ENCODE measurements at places on chromosomes 5 and 9.

DNA sequence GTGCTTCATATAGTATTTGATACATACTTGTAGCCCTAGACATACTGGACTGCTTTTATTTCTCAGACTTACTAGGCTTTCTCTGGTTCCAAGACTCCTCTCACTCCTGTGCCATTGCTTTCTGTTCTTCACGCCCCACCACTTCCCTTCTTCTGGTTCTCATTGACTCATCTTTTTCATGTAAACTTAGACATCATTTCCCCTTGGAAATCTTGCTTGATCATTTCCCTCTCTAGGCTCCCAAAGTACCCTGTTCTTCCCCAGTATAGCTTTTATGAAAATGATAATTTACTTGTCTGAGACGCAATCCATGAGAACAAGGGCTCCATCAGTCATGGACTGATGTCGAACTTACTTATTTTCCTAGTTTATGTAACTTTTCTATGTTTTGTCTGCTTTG lies 83.5 kb downstream of the TLR4 start:
- no peak for DNase-seq

DNA sequence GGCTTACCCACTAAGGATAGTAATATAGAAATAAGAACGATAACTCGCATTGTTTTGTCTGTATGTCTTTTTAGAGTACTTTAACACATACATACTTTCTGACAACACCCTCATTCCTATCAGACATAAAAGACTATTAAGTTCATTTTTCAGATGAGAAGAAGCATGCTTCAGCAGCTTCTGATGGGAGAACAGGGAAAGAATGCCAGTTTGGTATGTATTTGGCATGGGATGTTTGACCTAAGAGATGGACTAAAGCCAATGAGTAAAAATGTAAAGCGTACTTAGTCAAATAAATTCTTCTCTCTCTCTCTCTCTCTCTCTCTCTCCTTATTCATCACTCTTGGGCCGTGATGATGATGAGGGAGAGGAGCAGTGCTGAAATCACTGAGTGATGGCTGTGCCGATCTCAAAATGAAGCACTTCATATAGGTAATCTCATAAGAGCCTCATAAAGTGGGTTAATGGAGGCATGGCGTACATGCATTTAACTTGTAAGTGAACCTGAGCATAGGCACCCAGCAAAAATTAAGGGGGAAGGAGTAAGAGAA lies 71.5 kb downstream of the SLIT3 start:
- no peak for DNase-seq

GRCh38 chr9:113910036-113910639 lies 34.0 kb downstream of the ZNF618 start:
- no peak for DNase-seq

- no peak for DNase-seq
These were observed 41.7 kb downstream of the TGFBR1 start for GRCh38 chr9:99146574-99146973.

DNA sequence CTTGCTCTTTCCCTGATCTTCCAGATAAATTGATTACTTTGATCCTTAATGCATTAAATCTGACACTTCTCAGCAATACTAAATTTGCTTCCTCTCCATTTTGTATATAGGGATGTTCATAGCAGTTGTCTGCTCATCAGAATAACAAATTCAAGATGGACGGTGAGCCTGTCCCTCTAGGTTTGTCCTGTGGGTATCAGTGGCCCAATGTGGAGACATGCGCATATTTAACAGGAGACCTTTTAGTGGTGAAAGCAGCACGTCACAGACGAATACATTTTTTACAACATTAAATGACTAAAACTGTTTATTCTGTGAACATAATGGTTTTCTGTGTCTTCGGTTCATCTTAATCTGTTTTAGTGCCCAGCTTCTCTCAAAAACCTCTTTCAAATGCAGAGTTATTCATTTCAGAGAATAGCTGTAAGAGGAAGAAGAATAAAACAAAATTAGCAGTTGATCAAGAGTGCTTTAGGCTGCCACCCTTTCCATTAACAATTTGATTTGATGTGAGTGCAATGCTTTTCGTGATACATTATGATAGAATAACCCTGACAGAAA lies 1970.4 kb upstream of the WWC1 start:
- DNase-seq, result no peak

GRCh38 chr5:100502684-100503083 lies 32.5 kb upstream of the FAM174A start:
- DNase-seq, result no peak

- DNase-seq, result no peak
These were observed 11.6 kb upstream of the NKD2 start for GRCh38 chr5:997001-997474.

- no peak for DNase-seq
These were observed 60.3 kb upstream of the RFX3 start for GRCh38 chr9:3586066-3586465.

DNA sequence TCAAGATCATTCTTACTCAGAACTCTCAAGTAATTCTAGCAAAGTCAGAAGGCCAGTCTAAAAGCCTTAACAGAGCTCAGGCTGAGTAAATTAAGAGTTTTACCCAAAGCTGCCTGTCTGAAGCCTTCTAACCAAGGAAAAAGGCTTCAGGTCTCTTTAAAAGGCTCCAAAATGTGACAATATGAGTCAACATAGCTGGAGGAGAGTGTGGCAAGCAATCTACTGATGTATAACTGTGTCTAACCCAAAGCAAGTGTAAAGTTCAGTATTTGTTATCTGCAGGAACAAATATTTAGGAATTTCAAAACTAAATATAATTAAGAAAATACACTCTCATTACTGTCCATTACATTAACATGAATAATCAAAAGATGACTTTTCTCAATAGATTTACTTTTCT lies 11.0 kb downstream of the ZBTB5 start:
- no peak for DNase-seq

- DNase-seq, result no peak
These were observed 919.5 kb downstream of the DTWD2 start for GRCh38 chr5:118068886-118069285.

- DNase-seq, result no peak
These were observed 273.7 kb downstream of the SYK start for GRCh38 chr9:91075279-91075678.

GRCh38 chr9:135896205-135896604 lies 11.1 kb downstream of the CAMSAP1 start:
- no peak for DNase-seq

DNA sequence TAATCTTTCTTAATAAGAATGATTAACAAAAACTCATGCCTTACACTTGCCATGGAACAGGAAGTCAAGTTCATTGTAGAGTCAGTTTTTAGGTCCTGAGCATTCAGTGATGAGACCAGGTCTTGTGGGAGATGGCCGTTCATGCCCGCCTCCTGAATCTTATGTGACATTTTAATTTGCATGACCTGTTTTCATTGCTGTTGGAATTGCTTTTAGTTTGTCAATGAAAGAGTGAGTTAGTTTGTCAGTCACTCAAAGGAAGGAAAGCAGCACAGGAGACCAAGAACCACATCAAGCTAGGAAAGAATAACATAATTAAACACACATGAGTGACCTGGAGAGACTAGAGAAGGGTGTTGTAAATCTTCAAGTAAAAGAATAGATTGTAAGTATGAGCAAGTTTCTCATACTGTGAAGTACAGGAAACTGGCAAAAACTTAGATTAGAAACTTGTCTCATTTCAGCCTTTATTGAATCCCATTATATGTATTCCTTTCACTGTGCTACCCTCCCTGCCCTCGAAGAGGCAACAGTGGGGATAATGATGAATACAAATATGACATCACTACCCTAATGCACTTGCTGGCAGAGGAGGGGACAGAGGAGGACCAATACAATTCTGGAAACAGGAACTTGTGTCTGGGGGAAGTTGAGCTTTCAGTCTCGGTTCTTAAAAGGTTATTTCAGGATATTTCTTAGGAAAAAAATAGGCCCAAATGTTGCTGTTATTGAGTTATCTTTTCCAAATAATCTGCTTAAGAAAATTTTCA lies 64.3 kb upstream of the C6 start:
- no peak for DNase-seq

DNA sequence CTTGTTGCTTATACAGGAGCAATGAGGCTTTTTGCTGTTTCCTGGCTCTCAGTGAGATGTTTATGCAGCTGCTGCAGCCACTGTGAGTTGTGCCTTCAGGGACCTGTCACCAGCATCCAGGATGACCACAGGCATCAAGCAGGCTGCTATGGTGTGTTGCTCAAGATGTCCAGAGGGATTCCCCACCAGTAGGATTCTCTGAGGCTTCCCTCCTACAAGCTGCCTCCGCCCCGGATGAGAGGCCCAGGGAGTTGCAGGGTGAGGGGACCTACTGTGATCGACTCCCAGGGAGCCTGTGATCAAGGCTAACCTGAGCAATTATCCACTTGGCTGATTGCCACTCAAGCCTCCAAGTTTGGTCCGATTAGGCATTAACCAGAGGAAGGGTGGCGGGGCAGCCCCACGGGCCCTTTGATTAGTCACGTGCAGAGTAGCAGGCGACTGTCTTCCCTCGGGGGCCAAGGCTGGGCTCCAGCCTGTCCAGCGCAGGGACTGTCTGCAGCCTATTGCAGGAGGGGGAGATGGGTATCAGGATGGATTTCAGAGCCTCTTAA lies 1.8 kb upstream of the FAT2 start:
- DNase-seq, result no peak

DNA sequence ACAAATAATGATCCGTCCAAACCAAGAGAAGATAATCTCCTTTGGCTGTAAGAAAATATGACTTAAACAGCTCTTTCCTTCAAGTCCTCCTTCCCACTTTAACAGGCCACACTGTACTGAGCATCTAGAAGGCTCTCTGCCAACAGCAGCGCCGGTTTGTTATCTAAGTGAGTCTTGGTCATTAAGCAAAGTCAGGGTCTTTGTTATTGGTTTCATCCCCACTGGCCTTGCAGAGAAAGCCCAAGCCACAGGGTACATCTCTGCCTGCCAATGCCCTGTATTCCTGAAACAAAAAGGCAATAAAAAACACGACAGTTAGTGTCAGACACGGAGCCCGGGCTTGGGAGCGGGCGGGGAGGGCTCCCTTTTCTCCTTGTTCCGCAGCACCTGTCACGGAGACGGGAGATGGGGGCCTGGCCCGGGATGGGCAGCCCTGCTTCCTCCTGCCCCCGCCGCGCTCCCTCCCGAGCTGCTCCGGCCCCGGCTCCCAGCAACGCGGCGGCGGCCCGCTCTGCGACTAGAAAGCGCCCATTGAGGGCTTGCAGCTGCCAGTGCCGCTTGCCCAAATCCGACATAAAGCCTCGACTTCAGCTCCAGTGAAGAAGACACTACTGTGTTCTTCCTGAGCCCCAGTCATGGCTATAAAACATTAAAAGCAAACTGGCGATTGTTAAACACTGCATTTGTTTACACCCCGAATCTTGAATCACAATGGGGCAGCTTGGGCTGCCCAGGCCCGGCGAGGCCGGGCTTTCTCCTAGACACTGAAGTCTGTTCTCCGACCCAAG lies 28.1 kb upstream of the PIK3R1 start:
- no peak for DNase-seq

All from activated gamma-delta T cell treated with Interleukin-2 at 50 U/mL for 16 hours (primary cell).